Hepatocyte (in vitro differentiated cells): ENCODE measurements at places on chromosomes 13 and 19.

- DNase-seq = no peak
These were observed 2464.5 kb downstream of the PCDH9 start for GRCh38 chr13:64765636-64766035.

GRCh38 chr13:104759069-104759468, 1692.9 kb upstream of the SLC10A2 start:
- DNase-seq = no peak

GRCh38 chr13:43170506-43170905, 147.1 kb downstream of the DNAJC15 start:
- no peak for DNase-seq

DNA sequence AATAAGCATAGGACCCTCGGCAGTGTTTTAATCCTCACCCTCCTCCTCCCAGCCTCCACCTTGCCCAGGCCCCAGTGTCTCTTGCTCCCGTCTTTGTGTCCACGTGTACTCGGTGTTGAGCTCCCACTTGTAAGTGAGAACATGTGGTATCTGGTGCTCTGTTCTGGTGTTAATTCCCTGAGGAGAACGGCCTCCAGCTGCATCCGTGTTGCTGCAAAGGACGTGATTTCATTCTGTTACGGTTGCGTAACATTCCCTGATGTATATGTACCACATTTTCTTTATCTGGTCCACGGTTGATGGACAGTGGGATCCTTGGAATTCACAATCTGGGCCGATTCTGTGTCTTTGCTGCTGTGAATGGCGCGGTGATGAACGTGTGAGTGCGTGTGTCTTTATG, 44.7 kb upstream of the TFDP1 start:
- DNase-seq = no peak

DNA sequence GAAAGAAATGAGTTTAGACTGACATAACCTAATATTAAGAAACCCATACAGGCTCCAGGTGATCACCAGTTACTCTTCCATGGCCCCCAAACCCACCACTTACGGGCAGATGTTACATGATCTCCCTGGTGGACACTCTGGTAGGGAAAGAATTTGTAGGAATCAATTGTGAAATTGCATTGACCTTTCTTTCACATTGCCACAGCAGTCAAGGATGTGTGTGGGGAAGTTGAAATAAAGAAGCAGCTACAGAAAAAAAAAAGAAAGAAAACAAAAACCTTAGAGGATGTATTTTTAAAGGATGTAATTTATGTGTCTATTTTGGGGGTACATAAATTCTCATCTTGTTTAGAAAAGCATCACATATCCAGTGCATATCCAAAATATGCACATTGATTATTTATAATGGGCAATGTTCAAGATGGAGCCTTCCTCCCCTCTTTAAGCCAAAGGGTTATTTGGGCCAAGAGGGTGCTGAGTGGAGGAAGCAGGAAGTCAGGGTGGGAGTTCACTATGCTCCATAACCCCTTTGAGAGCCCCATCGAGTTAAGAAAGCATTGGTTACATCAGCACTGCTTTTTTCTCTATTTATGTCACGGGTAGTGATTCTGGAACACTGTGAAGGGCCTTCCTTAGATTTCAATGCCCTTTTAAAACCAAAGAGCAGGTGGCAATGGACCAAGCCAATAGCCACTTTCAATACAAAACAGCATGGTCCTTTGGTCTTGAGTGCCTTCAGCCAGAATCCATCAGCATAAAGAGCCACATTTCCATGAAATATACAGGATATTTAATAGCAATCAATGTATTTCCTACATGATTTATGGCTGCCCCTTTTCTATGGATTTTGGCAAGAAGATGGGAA, 169.6 kb downstream of the LACC1 start:
- no peak for DNase-seq

DNA sequence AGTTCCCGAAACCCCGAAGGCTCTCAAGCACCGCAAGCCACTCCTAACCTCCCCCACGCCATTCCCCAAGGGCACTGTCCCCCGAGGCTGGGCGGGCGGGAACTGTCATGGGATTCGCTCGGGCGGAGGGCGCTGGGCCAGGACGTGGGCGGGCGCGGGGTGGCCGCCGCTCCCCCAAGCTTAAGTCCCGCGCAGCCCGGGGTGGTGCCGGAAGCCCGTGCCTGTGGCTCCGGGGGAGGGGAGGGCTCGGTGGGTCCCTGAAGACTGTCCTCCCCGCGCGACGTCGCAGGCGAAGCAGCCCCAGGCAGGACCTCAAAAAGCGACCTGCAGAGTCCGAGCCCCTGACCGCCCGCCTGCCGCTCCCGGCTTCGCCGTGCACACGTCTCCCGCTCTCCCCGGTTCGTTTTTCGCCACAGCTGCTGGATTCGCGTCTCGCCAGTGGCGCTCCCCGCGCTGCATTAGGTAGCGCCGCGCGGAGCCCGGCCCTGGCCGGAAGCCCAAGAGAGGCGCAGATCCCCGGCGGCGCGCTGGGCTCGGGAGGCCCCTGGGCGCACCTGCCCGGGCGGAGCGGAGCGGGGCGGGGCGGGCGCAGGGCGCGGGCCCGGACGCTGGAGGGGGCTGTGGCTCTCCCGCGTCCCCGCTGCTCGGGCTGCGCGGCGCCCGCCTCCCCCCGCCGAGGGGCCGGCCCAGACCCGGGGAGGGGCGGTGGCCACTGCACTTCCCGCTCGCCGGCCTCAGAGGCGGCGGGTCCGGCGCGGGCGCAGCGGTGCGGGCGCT, at the start of gene FARP1:
TSS of gene FARP1 (plus strand) at position 715 of the 777 bp plus-strand sequence. CDS start 70,149 bp downstream, outside the sequence.
- peak; percentile 95 for DNase-seq

DNA sequence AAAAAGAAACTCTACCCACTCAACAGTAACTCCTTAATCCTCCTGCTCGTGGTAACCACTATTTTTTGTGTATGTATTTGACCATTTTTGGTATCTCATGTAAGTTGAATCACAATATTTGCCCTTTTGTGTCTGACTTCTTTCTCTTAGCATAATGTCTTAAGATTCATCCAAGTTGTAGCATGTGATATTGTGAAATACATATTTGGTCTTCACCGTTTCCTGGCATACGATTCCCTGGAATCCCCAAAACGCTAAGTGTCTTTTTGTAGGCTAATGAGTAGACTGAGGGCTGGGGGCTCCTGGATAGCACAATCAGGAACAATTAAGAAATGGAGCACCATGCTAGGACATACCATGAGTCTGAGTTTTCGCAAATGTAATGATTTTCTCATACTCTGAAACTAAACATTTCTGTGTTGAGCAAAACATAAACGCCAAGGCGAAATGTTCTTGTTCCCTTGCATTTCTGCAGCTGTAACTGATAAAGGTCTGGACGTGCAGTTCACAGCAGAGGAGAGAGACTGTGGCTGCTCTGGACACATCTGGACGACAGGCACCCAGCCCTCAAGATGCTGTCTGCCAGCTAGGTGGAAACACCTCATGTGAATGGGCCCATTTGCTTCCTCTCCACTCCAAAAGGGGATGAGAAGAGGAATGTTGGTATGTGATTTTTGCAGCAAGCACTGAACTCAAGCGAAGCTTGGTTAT, 38.4 kb downstream of the BRD4 start:
- DNase-seq = no peak

- DNase-seq = no peak
These were observed 8.8 kb upstream of the SPART start for GRCh38 chr13:36354842-36355623.

GRCh38 chr13:48876289-48876688, 99.4 kb upstream of the FNDC3A start:
- DNase-seq = no peak
